ENCODE measurements at places on chromosomes 6 and 20.

- DNase-seq, result no peak
These were observed 44.8 kb downstream of the SPDEF start for GRCh38 chr6:34511214-34511914.

DNA sequence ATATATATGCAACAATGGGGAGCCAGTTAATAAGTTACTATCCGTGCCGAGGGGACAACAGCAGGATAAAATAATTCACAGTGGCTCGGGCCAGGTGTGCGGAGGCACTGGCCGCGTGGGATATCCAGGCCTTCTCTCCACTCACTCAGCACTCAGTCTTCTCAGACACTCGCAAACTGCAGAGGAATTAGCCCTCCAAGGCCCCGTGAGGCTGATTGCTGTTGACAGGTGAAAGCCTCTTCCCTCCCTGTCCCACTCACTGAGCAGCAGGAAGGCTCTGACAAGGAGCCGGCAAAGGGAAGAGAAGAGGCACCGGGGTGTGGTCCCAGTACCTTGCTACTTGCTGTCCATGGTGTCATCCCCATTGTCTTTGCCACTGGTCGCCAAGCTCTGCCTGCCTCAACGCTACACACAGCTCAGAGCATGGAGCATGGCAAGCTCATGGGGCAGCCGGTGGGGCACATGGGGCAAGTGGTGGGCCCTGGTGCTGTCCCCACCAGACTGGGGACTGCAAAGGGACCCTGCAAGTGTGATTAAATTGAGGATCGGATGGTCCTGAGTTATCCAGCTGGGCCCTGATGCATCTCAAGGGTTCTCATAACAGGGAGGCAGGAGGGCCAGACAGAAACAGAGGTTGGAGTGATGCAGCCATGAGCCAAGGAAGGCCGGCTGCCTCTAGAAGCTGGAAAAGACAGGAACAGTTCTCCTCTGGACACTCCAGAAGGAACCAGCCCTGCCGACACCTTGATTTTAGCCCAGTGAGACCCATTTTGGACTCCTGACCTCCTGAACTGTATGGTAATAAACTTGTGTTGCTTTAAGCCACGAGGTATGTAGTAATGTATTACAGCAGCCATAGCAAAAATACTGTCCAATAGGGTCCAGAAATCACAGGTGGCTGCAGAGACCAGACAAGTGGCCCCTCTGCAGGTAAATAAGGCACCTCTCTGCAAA, 119.7 kb downstream of the PSMB1 start:
- no peak for DNase-seq

- no peak for DNase-seq
These were observed 843 bp upstream of the HEY2 start for GRCh38 chr6:125748406-125749172.

DNA sequence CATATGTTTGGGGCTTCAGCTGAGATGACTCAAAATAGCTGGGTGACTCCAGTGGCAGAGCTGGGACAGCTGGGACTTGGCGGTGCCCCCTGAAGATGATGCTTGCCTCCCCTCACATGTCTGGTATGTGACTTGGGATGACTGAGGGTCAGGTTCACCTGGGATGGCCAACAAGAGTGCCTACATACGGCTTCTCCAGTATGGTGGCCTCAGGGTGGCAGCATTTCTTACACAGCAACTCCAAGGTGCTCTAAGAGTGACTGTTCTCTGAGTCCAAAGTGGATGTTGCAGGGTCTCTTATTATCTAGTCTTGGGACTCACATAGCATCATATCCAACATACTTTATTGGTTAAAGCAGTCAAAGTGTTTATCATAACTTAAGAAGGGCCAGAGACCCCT, 87.8 kb upstream of the CENPW start:
- no peak for DNase-seq

- DNase-seq, result no peak
These were observed 809.9 kb downstream of the KIF16B start for GRCh38 chr20:15763366-15763765.

DNA sequence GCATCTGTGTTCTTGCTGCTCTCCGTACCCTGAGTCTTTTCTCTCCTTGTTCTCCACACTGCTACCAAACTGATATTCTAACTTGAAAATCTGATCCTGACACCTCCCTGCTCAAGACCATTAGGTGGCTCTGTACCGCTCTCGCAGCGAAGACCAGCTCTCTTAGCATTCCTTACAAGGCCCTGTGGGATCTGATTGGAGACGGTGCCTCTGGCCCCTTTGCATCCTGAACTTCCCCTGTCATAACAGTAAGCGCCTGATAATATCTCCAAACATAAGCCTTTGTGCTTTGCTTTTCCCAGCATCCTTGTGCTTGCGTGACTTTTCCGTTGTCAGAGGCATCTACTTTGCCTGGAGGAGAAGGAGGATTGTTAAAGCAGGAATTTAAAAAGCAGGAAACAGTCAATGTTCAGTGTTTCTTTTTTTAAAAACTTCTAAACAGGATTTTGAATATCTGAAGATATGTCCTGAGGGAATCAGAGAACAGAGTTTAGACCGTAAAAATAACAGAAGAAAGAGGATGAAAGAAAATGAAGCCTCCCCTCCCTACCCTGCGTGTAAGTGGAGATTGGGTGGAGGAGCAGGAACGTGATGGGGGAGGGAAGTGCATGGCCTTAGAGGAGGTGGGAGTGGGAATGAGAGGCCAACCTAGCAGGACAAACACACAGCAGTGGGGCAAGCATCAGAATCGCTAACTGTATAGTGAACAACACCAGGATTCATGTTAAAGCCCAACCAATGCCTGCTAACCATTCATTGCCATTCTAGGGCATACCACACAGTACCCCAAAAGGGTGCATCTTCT, 89.2 kb upstream of the STMND1 start:
- DNase-seq, result no peak

GRCh38 chr6:159252955-159253508, 83.8 kb downstream of the FNDC1 start:
- DNase-seq, result peak; percentile 25

- DNase-seq, result no peak
These were observed 122.8 kb downstream of the ALDH8A1 start for GRCh38 chr6:134826889-134827737.

GRCh38 chr20:52191916-52192718, 538 bp upstream of the ZFP64 start:
- no peak for DNase-seq

DNA sequence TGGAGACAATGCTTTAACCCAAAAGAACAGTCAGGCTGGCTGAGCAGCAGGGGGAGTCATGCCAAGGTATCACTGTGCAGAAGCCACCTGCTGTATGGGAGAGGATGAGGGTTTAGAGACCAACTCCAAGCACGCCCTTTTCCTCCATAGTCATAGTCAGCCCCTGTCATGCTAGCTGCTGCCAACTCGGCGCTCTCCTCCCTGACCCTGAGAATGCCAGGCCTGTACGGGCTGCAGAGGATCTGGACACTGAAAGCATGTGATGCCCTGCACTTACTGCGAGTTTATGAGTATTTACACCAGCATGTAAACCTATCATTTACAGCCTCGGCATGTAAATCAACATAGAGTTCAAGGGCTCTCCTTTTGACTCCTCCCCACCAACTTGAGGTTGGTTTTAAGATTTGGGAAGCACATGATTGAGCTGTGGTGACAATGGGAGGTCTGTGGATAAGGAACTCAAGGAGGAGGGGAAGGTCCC, 11.7 kb upstream of the SCUBE3 start:
- DNase-seq, result no peak

- DNase-seq, result peak; percentile 94
These were observed 113.5 kb upstream of the BTN3A2 start for GRCh38 chr6:26251354-26252076.

GRCh38 chr20:37733416-37733815, 39.6 kb downstream of the CTNNBL1 start:
- no peak for DNase-seq

DNA sequence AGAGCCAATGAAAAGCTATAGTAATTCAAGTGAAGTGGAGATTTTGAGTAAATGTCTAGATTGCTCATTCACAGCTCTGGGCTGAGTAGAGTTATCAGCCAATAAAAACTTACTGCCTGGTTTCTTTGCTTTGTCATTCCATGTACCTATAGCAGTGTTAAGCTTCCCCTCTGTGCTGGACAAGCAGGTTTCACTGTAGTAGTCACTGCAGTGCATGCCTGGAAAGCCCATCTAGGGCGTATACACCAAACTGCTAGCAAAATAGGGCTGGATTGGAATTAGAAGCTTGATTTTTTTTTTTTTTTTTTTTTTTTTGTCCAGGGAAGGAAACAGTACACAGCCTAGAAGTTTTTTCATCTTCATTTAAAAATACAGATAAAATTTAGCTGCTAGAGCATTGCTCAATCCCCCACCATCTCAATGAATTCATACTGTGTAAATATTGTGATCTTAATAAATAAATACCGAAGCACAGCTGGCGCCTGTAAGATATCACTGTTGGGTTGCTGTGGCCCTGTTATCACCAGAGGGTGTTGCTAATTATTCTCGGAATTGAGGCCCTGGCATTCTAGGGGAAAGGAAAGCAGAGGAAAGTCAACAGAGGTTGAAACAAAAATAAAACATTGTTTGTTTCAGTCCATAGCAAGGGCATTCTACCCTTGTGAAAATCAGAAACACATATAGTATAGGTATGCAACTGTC, 968.5 kb upstream of the GJE1 start:
- no peak for DNase-seq

DNA sequence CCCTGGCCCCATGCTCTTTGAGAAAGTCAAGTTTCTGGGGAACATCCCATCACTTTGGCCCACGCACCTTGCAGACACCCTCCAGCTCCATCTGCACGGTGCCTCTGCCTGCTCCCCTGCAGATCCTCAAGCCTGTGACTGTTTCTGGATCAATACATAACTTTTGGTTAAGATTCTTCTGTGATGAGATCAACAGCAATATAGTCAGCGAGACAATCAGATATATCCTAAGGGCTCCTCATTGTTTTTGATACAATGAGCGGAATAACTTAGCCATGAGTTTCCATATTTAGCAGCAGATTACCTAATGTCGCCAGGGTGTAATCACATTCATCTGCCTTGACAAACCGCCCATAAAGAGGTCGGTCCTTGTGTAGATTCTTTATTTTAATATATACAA, 109.3 kb upstream of the MTHFD1L start:
- no peak for DNase-seq

DNA sequence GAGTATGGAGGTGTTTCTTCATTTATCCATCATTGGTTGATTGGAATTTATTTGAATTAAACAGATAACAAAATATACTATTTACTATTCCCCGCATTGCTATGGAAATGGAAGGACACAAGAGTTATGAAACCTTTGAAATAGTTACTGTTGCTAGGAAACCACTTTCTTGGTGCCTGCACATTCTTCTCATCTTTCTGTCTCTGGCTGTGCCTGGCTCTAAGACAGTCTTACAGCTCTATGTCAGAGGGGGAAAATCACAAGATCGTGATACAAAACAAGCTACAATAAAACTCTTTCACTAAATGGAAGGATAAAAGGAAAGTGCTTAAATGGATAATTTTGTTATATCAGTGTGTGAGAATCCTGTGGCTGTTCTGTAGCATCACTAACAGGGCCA, 453.0 kb downstream of the LMBRD1 start:
- DNase-seq, result no peak

GRCh38 chr6:158907931-158908330, 88.8 kb upstream of the EZR start:
- no peak for DNase-seq

GRCh38 chr6:44898296-44898930, 429.7 kb upstream of the RUNX2 start:
- no peak for DNase-seq

- no peak for DNase-seq
These were observed 101.2 kb downstream of the EPHA7 start for GRCh38 chr6:93318121-93318520.

GRCh38 chr6:119814609-119815400, 465.2 kb upstream of the MAN1A1 start:
- DNase-seq, result no peak

All from hematopoietic multipotent progenitor cell (in vitro differentiated cells).